ENCODE measurements at places on chromosomes 16 and 17. TPM values are rescaled to one million over a fixed set of nuclear protein-coding genes. Genes with fewer than 3 reads are reported as not detected.

The MRPS23 gene
- 54.5 TPM for total RNA-seq

The MAZ gene
- total RNA-seq: 166 TPM

The CCDC154 gene
- 0.70 TPM for total RNA-seq

The ICAM2 gene
- 1.8 TPM for total RNA-seq

The SETD1A gene
- total RNA-seq: 1.6 TPM

The PTGES3L gene
- not detected for total RNA-seq
